M059J (cell line): ENCODE measurements at places on chromosomes 7 and 10.
A peak's percentile ranks its signal among the peaks of the same experiment; 100 is the strongest.

- DNase-seq, result peak; percentile 16
Measured at GRCh38 chr7:29825775-29826529, 19.6 kb downstream of the WIPF3 start.

GRCh38 chr10:33975481-33975880 is 641.0 kb upstream of the NRP1 start:
- DNase-seq, result no peak

GRCh38 chr10:35394411-35394851 is 58.1 kb downstream of the CCNY start:
- no peak for DNase-seq

- no peak for DNase-seq
Measured at GRCh38 chr10:110115784-110116520, 91.5 kb upstream of the MXI1 start.

- no peak for DNase-seq
Measured at GRCh38 chr10:69104994-69105790, 17.3 kb downstream of the SRGN start.

- peak; percentile 88 for DNase-seq
Measured at GRCh38 chr7:45689011-45689796, 115.0 kb downstream of the ADCY1 start.

DNA sequence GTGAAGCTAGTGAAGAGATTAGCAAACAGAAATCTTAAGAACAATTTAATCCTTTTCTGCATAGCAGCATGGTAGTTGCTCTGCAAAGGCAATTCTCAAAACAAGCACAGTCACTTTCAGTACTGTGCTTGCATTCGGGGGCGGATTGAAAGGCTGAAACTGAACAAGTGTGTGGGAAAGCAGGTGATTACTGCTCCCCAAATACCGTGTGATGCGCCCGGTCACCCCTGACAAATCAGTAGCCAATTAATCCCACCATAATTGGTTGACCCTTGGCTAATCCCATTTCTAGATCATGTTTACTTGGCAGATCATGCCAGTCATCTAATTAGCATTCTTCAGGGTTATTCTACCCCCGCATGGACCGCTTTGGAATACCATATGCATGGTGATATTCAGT is 76.5 kb upstream of the ADRB1 start:
- no peak for DNase-seq

- peak; percentile 47 for DNase-seq
Measured at GRCh38 chr7:14888962-14889361, 13.6 kb downstream of the DGKB start.

GRCh38 chr7:114924038-114924712 is 2.3 kb downstream of the MDFIC start:
- DNase-seq, result no peak

GRCh38 chr10:13555884-13556510 is 27.2 kb upstream of the BEND7 start:
- DNase-seq, result peak; percentile 42

DNA sequence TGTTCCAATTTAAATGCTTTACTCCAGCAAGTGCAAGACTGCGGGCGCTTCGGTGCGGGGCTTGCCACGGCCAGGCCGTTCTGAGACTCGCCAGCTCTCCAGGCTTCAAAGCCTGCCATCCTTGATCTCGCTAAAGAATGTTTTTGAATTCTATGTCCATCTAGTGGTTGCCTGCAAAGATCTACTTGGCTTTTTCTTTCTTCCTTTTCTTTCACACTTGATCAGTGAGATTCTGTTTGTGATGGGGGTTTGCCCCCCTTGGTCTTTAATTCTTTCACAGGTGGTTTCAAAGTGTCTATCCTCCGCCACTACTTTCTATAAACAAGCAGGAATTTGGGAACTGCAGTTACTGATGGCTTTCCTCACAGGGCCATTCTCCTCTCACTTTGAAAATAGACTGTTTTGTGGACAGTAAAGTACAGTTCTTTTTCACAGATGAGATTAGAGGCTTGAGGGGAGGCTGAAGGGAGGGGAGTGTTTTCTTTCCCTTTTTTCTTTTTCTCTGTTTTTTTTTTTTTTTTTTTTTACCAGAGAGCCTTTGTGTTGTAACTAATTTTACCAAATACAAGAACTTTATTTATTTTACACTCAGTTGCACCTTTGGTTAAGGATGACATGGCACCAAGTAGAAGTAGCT is 15.2 kb upstream of the FBXW4 start:
- no peak for DNase-seq

GRCh38 chr7:110839866-110840265 is 251.1 kb upstream of the LRRN3 start:
- DNase-seq, result no peak

- peak; percentile 3 for DNase-seq
Measured at GRCh38 chr7:53984776-53985175, 557.4 kb upstream of the VSTM2A start.
